ENCODE measurements at places on chromosomes 7 and 10.
A peak's percentile ranks its signal among the peaks of the same experiment; 100 is the strongest.

- no peak for DNase-seq
Observed at GRCh38 chr7:99837649-99838361, 10.0 kb downstream of the CYP3A43 start.

DNA sequence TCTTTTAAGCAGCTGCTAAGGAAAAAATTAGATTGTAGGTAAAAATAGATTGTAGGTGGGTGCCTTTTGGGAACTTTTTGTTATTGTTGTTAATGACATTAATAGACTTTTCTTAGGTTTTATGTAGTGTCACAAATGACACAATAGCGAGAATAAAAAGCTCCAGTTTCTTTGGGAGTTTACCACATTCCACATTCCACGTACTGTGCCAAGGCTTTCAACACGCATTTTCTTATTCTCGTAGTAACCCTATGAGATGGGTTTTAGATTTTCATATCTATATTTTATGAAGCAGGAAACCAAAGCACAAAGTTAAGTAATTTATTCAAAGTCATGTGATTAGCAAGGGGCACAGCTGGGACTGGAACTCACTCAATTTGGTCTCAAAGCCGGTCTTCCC lies 103.8 kb downstream of the XRCC2 start:
- DNase-seq: no peak

GRCh38 chr10:57628592-57629284 lies 639.0 kb downstream of the IPMK start:
- peak; percentile 46 for DNase-seq

GRCh38 chr10:104330168-104331110 lies 7.8 kb downstream of the ITPRIP start:
- DNase-seq: no peak

GRCh38 chr10:97333351-97333600 lies 1.3 kb downstream of the FRAT2 start:
- no peak for DNase-seq

- DNase-seq: no peak
Observed at GRCh38 chr7:47611045-47611511, 29.2 kb upstream of the TNS3 start.

- DNase-seq: no peak
Observed at GRCh38 chr7:29734246-29734731, 72.0 kb upstream of the WIPF3 start.

GRCh38 chr7:41996381-41997035 lies 240.5 kb downstream of the GLI3 start:
- no peak for DNase-seq

DNA sequence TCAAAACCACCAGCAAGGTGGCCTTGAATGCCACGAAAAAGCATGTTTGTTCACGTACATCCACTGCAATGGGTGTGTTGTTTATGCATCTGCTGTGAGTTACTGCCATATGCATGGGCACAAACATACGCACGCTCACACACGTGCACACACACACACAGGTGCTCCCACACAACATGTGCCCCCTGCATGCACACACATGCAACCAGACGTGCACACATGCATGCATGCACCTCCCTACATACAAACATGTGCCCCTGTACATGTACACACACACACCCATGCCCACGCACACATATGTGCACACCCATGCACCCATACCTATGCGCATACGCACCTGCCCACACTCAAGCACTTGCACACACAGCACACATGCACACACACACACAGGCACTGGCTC lies 10.1 kb upstream of the DMBT1 start:
- DNase-seq: no peak

DNA sequence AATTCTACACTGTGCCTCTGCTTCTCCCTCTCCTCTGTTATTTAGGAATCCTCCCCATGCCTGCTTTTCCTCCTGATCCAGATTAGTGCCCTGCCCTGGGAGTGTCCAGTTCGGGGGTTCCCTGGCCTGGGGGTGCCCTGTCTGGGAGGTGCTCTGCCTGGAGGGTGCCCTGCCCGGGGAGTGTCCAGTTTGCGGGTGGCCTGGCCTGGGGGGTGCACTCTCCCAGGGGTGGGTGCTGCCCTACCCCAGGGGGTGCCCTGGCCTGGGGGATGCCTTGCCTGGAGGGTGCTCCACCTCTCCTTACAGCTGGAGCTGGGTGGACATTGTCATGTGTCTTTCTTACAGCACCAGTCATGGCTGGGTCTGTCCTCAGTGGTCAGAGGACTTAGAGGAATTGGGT lies 20.2 kb downstream of the RAMP3 start:
- peak; percentile 41 for DNase-seq

DNA sequence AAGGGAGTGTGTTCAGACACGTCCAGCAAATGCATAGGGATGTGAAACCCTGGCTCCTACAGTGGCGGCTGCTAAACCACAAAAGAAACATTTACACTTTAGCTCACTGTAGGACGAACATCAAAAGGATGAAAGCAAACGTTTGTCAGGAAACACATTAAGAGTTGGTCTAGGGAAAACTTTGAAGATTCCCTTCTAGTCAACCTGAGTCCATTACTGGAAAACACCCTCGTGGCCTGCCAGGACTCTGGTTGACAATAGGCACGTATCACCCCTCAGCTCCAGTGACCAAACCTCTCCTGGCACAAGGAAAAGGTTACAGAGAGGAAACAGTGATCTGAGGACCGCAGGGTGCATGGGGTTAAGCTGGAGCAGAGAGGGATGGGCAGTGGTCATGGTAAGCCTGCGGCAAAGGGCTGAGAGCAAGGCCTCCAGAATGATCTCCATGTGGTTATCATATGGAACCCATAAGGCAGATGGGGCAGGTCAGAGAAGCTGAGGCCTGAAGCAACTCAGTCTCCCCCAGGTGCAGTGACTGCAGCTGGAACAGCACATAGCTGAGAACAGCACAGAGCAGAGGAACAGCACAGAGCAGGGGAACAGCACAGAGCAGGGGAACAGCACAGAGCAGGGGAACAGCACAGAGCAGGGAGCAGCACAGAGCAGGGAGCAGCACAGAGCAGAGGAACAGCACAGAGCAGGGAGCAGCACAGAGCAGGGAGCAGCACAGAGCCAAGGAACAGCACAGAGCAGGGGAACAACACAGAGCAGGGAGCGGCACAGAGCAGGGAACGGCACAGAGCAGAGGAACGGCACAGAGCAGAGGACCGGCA lies 49.9 kb downstream of the CHST15 start:
- peak; percentile 71 for DNase-seq

DNA sequence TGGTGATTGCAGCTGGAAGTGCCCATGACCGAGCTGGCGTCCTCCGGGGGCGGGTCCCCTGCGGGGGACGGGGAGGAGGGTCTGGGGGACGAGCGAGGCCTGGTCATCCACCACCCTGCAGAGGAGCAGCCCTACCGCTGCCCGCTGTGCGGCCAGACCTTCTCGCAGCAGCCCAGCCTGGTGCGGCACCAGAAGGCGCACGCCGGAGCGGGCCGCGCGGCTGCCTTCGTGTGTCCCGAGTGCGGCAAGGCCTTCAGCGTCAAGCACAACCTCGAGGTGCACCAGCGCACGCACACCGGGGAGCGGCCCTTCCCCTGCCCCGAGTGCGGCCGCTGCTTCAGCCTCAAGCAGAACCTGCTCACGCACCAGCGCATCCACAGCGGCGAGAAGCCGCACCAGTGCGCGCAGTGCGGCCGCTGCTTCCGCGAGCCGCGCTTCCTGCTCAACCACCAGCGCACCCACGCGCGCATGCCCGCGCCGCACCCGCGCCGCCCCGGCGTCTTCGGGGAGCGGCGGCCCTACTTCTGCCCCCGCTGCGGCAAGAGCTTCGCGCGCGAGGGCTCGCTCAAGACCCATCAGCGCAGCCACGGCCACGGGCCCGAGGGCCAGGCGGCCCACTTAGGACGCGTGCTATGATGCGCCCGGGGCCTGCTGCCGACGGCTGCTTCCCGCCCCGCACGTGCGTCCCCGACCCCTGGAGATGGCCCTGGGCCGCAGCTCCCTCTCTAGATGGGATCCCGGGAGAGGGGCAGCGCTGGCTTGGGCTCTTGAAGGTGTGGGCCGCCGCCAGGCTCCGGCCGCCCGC lies 28.7 kb downstream of the ZNF775 start:
- DNase-seq: no peak

- no peak for DNase-seq
Observed at GRCh38 chr7:18320971-18321567, 174.5 kb upstream of the HDAC9 start.

GRCh38 chr10:102254426-102254825 lies 9.1 kb downstream of the GBF1 start:
- DNase-seq: no peak

- no peak for DNase-seq
Observed at GRCh38 chr10:107614939-107615685, 450.6 kb upstream of the SORCS1 start.

GRCh38 chr10:62163024-62163423 lies 105.6 kb downstream of the RTKN2 start:
- no peak for DNase-seq

GRCh38 chr10:45454262-45454661 lies 80.2 kb downstream of the ALOX5 start:
- no peak for DNase-seq

DNA sequence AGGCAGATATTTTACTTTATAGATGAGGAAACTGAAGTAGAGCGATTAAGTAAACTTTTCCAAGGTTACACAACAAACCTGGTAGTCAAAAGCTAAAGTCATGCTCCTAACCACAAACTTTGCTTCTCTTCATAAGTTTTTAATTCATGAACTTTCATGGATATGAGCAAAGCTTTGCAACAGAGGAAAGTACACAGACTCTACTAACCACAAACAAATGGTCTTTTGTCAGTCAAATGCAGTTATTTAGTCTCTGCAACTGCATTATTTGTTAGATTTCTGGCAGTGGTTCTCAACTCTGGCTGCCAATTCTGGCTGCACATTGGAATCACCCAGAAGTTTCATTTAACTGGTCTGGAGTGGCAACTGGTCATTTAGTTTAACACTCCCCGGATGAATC lies 140.6 kb upstream of the TMEM168 start:
- DNase-seq: no peak

GRCh38 chr7:158729646-158730382 lies 25.2 kb upstream of the NCAPG2 start:
- DNase-seq: no peak

- no peak for DNase-seq
Observed at GRCh38 chr10:18501198-18501597, 150.2 kb downstream of the NSUN6 start.

GRCh38 chr10:108598320-108598695 lies 1325.0 kb downstream of the XPNPEP1 start:
- no peak for DNase-seq

DNA sequence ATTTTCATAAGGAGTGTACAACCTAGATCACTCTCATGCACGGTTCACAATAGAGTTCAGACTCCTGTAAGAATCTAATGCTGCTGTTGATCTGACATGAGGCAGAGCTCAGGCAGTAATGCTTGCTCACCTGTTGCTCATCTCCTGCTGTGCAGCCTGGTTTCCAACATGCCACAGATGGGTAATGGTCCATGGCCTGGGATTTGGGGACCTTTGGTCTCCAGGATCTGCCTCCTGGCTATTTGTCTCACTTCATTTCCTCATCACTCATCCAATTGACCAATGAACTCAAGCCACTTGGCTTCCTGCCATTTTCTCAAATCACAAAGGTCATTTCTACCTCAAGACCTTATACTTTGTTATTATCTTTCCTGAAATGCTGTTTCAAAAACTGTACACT lies 786.1 kb downstream of the ANKRD7 start:
- no peak for DNase-seq

DNA sequence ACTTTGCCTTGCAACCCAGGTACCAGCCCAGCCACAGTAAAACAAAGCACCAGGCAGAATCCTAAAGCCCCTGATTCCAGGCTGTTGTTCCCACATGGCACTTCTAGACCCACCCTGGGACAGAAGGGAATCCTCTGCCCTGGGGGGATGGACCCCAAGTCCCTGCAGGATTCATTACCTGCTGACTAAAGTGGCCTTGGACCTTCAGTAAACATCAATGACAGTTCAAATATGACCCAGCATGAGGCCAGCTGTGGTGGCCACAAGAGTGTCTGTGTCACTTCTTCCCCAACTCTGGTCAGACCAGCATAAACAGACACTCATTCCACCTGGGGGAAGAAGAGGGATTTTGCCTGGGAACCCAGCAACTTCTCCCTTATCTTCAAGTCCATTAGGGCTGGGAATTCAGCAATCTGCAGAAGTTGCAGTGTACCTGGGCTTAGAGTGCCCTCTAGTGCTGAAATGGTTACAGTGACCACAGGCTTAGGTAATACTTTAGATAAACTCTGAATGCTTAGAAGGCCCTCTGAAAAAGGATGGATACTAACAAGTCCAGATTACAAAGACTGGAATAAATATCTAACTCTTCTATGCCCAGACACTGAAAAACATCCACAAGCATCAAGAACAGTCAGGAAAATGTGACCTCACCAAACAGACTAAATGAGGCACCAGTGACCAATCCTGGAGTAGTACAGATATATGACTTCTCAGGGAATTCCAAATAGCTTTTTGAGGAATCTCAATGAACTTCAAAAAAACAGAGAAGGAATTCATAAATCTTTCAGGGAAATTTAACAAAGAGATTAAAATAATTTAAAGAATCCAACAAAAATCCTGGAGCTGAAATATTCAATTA lies 108.5 kb upstream of the TMEM168 start:
- peak; percentile 75 for DNase-seq

DNA sequence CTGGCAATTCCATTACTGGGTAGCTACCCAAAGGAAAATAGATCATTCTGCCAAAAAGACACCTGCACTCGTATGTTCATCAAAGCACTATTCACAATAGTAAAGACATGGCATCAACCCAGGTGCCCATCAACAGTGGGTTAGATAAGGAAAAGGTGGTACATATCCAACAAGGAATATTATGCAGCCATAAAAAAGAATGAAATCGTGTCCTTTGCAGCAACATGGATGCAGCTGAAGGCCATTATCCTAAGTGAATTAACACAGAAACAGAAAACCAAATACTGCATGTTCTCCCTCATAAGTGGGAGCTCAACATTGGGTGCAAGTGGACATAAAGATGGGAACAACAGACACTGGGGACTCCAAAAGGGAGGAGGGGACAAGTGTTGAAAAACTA lies 93.2 kb downstream of the HIP1 start:
- DNase-seq: no peak

DNA sequence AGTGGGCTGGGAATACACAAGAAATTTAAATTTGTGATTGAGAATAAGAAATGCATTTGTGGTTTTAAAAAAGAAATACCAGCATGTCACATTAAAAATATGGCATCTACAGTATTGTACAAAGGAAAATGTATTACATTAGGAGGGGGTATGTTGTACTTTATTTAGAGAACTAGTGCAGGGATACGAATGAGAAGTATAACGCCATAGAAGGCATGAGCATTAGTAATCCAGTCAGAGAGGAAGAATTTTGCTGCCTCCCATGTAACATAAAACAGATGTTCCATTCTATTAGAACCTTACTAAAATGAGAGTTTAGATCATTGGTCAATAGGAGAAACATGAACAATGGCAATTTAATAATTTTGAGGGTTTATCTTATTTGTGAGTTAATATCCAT lies 182.2 kb downstream of the ADK start:
- DNase-seq: no peak

DNA sequence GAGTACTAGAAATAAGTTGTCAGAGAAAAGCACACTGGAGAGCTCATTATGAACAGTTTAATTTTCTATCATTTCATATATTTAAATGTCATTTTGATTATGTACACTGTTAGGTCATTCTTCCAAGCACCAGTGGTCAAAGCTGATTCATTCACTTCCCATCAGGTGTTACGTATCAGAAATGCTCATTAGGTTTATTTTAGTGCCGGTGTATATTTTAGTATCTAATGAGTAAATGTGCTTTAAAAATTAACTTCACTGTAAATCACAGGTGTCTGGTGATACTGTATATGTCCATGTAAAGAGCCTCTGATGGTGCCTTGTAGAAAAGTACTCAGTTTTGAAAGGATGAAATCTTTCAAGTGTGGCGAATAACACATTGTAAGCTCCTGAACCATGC lies 3.5 kb downstream of the DMTF1 start:
- DNase-seq: no peak

GRCh38 chr7:141003172-141004065 lies 11.3 kb downstream of the MRPS33 start:
- DNase-seq: no peak
